ENCODE measurements at places on chromosomes 16 and 17.

DNA sequence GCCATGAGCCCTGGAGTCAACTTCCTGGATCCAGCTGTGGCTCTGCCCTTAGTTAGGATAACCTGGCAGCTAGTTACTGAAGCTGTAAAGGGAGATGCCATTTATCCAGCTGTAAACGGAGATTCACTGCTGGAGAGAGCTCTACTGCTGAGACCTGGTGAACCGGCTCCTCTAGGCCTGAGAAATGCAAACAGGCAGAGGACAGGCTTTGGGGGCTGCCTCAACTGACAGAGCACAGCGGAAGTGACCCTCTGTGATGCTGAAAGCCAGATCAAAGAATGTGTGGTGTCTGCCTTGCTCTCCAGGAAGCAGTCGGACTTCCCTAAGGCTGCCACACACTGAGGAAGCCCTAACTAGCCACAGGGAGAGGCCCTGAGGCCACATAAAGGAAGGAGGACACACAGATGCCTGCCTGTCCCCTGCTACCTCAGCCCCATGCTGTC lies 21.9 kb upstream of the GPRC5C start:
- DNase-seq: no peak

- DNase-seq: no peak
Measured at GRCh38 chr16:82728901-82729300, 102.1 kb downstream of the CDH13 start.

GRCh38 chr16:23500212-23500861 lies 10.0 kb downstream of the GGA2 start:
- no peak for DNase-seq

DNA sequence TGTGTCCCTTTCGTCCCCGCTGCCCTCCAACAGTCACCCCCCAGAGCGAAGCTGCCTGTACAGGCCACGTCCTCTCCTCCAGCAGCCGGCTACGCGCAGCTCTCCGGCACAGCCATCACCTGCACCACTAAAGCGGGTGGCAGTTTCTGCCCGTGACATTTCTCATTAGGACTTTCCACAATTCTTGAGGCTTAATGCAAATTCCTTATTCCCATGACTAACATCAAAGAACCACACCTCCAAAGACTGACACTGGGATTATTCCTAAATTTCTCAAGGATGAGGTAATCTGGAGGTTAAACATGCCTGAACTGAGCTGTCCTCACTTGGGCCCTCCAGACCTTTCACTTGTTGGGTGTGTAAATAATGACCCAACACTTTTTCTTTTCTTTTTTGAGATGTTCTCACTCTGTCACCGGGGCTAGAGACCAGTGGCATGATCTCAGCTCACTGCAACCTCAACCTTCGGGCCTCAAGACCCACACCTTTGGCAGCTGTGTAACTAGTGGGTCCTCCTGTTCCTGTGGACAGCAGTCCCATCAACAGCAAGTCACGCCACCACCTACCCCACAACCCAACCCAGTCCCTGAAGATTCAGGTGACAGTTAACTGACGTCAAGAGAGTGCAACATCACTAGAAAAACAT lies 11.7 kb downstream of the ANKRD11 start:
- DNase-seq: no peak

GRCh38 chr16:82954224-82954929 lies 327.6 kb downstream of the CDH13 start:
- no peak for DNase-seq

- DNase-seq: no peak
Measured at GRCh38 chr17:2253768-2254406, 49.7 kb downstream of the SMG6 start.

DNA sequence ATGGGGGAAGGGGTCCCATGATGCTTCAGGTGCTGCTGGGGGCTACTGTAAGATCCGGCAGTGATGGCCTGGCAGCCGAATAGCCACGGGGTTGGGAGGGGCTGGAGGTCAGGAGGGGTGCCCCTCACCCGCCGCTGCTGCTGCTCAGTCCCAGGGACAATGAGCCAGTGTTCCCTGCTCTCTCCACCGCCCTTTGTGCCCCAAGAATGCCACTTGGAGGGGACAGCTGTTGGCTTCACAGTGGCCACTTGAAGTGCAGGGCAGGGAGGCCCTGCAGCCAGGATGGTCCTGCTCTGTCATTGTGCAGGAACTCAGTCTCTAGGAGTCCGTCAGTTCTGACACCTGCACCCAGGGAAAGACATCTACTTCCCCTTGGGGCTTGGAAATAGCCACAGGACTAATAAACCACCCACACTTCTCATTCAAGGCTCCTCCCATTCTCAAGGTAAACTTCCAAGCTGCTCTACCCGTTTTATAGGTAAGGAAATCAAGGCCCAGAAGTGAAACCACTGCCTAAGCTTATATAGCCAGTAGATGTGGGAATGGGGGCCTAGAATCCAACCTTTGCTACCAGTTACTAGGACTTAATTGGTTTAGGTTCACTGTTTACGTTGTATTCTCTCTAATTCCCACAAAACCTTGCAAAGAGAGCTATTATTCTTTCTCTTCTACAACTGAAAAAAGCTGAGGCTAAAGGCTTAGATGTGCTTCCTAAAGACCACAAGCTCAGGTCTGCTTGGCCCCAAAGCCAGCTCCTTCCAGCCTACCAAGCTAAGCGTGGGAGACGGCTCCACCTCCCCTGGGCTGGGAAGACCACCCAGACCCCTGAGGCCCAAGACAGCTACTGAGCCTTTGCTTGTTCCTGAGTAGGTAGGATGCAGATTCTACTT lies 6.2 kb upstream of the CPSF4L start:
- DNase-seq: no peak

DNA sequence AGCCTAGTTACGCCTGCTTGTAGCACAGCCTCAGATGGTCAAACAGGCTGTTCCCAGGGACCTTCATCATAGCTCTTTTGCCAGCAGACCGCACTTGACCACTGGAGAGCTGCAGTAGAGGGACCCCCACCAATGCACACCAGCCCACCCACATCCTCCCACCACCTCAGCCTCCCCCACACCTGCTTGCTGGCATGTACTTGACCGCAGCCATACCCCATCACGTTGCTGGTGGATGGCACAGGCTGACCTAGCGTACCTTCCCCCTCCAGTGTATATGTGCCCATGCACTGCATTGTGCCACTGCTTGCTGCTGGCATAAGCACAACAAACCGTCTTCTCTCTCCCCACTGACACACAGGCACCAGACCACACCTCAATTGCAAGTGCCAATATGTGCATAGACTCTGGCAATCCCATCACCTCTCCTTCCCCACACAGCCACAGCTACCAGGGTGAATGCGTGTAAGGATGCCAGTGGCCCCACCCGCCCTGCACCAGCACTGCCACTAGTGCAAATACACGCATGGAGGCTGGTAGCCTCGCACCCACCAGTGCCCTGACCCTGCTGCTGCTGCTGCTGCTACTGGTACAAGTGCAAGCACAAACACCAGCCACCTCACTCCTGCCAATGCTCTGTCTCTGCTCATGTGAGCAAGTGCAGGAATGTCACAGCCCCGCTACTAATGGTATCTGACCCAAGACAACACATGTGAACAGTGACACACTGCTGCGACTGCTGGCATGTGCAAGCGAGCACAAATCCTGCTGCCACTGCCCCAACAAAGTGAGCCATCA lies 1377.6 kb downstream of the CDH11 start:
- DNase-seq: no peak

DNA sequence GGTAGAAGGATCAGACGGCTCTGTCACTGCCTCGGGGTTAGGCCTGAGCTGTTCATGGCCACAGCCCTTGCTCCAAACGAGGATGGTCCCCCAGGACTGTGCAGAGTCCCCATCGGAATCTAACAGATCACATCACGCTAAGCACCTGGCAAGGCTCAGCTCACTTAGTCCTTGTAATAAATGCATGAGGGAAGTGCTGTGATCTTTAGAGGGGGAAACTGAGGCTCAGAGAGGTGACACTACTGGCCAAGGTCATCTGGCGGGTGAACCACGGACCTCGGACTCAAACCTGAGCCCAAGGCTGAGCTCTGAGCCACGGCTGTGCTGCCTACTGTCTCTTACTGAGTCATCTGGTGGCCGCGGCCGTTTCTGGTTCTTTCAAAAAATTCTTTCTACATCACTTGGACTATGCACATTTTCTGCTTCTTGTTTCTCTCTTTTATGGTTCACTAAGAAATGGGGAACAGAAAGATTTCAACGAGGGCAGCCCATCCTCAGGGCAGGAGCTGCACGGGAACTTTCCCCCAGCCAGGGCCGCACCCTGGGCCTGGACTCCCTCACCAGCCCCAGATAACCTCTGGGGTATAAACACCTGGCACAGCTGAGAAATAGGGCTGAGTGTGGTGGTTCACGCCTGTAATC lies 55.6 kb downstream of the COTL1 start:
- peak; percentile 12 for DNase-seq

DNA sequence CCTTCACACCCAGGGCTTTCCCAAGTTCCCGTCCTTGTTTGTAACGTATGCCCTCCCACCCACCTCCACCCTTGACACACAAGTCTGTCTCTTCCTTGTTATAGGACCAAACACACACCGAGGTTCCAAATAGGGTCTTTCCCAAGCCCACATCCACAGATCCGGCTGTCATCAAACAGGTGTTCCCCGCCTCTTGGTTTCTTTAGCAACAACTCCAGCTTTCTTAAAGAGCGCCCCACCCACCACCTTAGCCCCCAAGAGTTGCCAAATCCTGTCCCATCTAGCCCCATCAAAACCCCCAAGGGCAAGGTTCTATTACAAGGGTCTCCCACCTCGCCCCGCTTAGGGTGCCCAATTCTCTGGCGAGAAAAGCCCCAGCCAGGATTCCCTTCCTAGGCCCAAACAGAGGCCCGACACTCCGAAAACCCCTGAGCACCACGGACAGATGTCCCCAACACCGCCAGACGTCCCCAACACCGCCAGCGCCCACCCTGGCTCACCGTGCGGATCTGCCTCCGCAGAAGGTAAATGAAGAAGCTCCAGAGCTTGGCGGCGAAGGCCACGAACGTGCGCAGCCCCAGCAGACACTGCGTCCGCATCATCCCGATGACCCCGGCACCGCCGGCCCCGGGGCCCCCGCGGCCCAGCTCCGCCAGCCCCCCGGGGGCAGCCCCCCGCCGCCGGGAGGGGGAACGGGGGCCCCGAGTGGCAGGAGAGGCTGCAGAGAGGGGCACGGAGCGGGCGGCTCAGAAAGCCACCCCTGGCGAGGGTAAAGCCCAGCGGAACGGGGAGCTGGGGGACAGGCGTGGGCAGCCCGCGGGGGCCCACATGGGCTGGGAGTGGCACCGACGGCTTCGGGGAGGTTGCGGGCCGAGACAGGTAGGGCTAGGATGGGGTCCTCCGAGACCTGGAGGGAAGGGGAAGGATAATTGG lies 573 bp downstream of the CTDNEP1 start:
- no peak for DNase-seq

- DNase-seq: no peak
Measured at GRCh38 chr17:82879241-82879640, 39.4 kb upstream of the ZNF750 start.
